ENCODE measurements at places on chromosomes 16 and 17.
A peak's percentile ranks its signal among the peaks of the same experiment; 100 is the strongest.

DNA sequence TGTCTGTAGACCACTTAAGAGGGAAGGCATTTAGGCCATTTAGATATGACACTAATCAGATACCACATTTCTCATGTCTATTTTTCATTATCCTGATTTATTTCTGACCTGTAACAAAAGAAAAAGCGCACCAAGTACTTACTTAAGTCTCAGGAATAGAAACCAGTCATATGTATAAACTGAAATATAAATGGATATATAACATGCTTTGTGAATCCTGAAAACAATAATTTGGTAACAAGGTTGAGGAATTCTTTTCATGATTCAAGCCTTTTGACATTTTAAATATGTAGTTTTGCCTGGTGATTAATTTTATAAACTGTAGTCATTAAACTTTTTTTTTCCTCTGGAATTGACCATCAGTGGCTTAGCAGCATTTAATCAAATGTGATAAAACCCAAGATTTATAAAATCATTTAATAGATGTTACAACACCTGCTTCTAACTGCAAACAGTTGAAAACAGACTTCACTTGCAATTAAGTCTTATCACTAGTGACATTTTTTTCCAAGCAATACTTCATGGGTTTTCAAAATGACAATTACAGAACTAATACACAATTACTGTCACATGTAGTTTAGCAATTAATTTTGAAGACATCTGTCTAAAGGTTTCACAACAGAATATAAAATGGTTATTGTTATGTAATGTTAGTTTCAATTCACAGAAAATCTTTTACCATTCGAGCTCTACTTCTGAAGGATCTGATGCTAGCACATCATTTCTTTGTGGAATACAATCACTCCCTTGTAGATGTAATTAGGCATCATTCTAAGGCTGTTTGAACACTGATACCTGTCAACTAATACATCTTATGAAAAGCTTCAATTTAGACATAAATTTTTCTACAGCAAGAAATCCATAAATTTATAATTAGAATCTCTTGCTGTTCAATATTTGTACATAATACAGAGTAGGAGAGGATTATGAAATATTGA lies 110.3 kb downstream of the TOX3 start:
- no peak for DNase-seq

DNA sequence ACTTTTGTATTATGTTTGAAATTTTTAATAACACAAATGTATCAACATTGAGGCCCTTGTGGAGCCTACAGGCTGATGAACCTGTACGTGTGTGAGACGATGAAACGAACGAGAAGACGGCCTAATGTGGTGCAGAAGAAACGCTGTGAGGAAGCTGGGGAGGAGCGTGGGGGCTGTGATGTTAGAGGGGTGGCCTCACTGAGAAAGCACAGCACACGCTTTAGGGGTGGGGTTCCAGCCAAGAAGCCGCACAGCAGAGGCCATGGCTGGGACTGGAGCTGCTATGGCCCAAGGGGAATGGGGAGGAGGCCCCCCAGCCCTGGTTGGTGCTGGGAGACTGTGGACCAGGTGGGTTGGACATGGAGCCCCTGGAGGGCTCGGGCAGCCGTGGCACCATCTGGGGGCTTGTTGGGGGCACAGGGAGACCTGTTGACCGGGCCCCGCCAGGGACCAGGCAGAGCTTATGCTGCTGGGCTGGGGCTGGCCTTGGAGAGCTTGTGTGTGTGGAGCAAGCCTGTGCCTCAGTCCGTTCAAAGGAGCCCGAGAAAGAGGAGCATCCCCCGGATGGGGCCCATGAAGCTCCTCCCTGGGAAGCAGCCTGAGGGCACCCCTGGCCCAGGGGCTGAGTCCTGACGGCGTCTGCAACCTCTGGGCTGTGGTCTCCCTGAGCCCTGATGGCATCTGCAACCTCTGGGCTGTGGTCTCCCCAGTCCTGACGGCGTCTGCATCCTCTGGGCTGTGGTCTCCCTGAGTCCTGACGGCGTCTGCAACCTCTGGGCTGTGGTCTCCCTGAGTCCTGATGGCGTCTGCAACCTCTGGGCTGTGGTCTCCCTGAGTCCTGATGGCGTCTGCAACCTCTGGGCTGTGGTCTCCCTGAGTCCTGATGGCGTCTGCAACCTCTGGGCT lies 44.7 kb downstream of the METRNL start:
- no peak for DNase-seq

GRCh38 chr16:10964039-10964890 lies 19.9 kb downstream of the CLEC16A start:
- DNase-seq, result peak; percentile 86

- no peak for DNase-seq
Observed at GRCh38 chr17:77474292-77474988, 333.7 kb downstream of the SEC14L1 start.

- peak; percentile 55 for DNase-seq
Observed at GRCh38 chr17:11986179-11986941, 10.9 kb downstream of the ZNF18 start.

GRCh38 chr16:78321620-78322360 lies 222.3 kb downstream of the WWOX start:
- DNase-seq, result no peak

DNA sequence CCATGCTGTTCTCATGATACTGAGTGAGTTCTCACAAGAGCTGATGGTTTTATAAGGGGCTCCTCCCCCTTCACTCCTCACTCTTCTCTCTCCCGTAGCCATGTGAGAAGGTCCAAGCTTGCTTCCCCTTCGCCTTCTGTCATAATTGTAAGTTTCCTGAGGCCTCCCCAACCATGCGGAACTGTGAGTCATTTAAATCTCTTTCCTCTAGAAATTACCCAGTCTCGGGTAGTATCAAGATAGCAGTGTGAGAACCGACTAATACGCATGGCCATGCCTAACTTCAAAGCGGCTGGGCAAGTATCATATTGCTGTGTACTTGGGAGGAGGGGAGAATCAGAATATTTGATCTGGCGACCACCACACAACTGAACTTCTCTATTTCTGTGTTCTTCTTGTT lies 88.3 kb downstream of the PRKCB start:
- no peak for DNase-seq

DNA sequence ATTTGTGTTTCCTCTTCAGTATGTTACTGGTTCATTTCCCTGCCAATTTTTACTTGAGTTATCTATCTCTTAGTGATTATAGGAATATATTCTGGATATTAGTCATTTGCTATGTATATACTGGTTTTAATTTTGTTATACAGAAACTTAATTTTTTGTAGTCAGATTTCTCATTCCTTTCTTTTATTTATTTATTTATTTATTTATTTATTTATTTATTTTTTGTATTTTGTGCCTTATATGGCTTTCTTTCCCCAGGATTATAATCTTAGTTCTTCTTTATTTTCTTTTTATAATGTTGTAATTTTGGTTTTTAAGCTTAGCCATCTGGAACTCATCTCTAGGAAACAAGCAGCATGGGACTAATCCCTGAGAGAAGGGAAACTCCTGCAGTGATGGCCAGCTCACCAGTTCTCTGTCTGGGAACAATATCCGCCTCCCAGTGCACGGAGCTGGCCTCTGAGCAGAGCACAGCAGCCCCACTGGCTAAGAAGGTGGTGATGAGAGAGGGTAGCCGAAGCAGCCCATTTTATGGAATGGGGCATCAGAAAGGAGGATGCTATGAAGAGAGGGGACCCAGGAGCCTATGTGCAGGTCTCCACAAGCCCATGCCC lies 54.5 kb upstream of the ADORA2B start:
- DNase-seq, result no peak

DNA sequence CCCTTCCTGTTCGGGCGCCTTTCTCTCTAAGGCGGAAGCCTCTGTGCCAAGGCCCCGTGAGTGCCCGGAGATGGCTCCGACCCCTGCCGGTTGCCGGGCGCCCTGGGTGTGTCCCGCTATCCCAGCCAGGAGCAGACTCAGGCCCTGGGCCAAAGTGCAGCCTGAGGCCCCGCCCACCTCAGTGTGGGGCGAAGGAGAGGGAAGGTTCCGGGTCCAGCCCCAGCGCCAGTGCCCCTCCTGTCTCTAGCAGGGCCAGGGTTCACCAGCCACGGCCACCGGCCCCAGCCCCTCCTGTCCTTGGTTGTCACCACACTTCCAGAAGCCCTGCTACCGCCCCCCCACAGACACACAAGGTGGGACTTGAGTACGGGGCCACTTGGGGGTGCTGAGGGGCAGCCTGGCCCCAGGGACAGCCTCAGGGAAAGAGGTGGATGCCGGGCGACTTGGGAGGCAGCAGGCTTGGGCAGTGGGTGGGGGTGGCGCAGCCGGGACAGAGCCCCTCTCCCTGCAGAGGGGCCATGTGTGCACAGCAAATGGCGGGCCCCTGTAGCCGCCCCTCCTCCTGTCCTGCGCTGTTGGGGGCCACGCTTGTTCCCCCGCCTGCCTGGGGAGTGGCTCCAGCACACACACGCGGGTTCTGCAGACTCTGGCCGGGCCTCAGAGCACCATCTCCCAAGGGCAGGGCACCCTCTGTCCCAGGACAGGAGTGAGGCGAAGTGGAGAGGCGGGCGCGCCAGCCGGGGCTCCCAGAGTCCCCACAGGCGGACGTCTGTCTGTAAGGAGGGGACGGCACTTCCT lies 6.0 kb downstream of the C1QTNF8 start:
- peak; percentile 57 for DNase-seq

DNA sequence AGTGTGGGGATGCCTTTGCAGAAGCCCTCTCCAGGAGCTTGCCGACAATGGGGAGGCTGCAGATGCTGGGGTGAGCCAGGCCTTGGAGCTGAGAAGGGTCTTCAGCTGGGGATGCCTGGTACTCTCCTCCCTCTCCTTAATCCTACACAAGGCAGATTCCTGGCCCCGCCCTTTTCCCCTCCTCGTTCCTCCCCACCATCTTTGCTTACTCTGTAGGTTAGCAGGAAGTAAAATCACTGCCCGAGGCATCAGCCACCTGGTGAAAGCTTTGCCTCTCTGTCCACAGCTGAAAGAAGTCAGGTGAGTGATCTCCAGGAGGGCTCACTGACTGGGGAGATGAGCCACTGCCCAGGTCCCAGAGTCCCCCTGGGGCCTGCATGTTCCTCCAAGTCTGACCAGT lies 38.7 kb downstream of the NLRC5 start:
- DNase-seq, result no peak

- no peak for DNase-seq
Observed at GRCh38 chr17:9332132-9332494, 243.5 kb downstream of the STX8 start.

DNA sequence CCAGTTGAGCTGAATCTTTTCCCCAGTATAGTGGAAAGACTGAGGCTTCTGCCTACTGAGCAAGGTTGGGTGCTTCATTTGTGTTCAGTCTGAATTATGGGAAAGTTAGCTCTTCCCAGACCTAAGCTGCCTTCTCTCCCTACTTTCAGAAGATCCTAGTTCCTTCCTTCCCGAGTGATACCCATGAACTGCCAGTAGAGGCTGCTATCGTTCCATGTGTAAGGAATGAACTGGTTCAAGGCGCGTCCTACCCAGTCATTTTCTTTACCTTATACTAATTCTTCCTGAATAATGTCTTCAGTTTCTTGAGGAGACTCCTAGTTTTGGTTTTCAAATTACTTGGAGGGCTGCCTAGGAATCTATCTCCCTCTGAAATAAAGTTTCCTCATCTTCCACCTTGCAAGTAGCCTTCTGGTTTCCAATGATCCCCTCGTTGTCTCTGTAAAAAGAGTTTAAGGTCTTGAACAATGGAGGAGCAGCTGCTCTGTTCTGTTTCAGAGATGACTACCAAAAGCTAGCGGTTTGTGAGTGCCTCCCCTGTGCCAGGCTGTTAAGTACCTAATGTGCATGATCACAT lies 934 bp upstream of the AOC2 start:
- DNase-seq, result peak; percentile 45

DNA sequence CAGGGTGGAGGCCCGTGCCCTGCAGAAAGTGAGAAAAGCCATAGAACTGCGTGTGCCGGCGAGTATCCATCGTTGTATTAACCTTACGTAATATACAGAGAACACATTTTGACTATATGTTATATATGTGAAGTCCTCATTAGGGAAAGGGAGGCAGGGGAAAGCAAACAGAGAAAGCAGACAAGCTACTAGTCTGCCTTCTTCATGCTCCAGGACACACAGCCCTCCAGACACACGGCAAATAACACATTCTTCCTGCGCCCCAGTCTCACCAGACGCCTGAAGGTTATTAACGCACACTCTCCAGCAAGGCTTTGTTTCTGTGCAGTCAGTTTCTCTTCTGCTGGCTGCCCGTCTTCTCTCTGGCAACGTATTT lies 28.8 kb downstream of the PRDM7 start:
- no peak for DNase-seq

- peak; percentile 20 for DNase-seq
Observed at GRCh38 chr17:48215583-48216139, 108.1 kb downstream of the SNX11 start.

- no peak for DNase-seq
Observed at GRCh38 chr16:16782153-16782552, 403.2 kb downstream of the NPIPA7 start.

GRCh38 chr16:27316038-27316680 lies 2.4 kb downstream of the IL4R start:
- no peak for DNase-seq

DNA sequence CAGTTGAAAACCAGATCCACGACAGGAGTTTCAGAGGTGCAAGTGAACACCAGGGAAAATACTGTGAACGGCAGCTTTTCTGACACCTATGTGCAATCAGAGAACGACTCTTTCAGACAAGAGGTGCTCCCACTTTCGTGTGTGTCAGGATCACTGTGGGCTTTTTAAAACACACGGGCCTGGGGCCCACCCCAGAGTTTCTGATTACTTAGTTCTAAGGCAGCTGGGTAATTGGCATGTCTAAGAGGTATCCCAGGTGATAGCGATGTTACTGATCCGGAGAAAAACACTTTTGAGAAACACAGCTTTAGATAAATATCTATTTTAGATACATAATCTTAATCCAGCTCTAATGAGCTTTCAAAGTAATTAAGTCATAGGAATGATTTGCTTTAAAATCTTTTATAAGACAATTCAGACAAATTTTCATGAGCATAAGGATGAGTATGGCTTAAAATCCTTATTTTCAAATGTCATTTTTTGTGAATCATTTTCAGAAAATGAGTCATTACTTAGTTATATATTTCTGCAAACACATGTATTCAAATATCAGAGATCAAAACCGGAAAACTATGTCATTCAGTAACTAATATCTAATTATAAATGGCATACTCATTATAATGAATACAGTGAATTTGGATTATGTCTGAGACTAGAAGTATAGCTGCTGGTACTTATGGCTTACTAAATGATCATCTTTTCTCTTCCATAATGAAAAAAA lies 217.9 kb upstream of the PSMD7 start:
- DNase-seq, result no peak

DNA sequence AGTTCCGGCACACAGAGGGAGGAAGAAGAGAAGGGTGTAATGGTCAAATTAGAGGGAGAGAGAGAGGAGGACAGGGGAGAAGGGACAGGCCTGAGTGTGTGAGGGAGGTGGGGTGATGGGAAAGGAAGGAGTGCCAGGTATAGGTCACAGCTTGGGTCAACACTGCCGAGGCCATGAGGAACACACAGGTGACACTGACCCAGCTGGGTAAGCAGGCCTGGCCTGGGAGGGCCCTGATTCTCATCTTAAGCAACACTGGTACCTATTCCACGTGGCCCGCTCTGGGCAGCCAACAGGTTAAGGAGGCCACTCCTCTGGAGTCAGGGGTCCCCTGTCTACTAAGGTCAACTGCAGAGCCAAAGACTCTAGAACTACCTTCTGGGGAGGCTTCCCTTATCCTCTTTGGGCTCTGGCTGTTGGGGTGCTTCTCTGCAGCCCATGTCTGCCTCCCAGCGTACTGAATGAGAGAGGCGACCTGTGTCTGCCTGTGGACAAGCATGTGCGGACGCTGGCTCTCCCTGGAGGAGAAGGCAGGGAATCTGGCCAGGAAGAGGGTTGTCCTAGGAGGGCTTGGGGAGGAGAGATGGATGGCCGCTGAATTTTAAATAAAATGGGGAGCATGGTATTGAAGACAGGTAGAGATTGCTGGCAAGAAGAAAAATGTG lies 57.6 kb downstream of the RGS9 start:
- no peak for DNase-seq

- DNase-seq, result peak; percentile 57
Observed at GRCh38 chr17:62950067-62950466, 16.0 kb upstream of the TANC2 start.
